Kidney glomerular epithelial cell (primary cell): ENCODE measurements at places on chromosomes 4 and X.
A peak's percentile ranks its signal among the peaks of the same experiment; 100 is the strongest.

DNA sequence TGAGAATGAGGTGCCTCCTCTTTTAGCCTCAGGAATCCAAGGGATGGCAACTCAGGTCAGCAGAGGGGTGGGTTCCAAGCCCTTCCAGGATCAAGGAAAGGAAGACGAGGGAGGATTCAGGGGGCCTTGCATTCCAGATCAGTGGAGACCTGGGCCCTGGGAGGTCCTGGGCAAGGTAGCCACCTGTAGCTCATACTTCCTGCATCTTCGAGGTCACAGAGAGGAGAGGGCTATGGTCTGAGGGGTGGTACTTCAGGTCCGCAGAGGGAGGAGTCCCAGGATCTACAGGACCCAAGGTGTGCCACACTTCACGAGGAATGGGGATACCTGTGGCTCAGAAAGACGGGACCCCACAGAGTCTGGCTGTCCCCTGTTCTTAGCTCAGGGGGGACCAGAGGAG, 9.2 kb downstream of the MAGEA4 start:
- no peak for DNase-seq

DNA sequence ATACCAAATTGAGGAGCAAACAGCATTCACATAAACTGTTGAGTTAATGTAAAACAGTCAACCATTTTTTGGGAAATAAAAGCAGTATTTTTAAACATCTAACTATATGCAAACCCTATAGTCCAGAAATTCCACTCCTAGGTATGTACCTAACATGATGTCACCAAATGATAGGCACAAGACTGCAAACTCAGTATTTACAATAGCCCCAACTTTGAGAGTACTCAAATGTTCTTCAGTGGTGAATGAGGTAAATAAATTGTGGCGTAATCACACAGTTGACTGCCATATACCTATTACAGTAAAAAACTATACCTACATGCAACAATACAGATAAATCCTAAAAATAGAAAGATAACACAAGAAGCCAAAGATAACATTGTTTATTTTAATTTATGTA, 1243.8 kb upstream of the ADGRL3 start:
- DNase-seq = no peak

DNA sequence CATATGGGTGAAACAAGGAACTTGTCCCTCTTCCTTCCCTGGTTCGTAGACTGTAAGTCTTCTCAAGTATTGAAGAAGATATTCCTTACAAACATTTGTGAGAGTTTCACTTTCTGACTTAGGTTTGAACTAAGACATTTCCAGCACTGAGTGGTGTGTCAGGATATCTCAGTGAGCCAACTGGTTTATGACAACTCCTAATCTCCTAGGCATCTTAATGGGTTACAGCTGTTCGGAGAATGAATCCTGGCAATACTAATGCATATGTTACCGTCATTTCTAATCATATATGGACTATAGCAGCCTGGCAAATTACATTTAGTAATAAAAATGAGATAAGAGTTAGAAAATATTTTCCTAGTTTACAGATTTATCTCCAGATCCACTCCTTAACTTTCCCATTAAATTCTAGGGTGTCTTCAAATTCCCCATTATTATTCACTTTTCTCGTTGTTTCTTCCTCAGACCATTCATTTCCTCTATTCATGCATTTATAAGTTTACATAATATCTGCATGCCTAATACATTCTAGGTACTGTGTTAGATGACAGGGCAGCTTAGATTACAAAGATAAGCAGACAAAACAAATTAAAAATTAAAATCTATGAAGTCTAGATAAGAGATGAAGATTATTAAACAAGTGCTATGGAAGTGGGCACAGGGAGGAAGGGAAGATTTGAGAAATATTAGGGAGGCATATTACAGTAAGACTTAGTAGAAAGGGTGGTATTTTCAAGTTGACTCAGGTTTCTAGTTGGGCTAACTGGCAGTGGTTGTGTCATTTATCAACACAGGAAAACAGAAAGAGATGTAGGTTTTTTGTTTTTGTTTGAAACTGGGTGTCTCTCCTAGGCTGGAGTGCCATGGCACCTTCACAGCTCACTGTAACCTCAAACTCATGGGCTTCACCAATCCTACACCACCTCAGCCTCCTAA, 173.9 kb downstream of the WDFY3 start:
- DNase-seq = no peak

GRCh38 chr4:73222466-73223257, 35.9 kb downstream of the ANKRD17 start:
- DNase-seq = peak; percentile 86

DNA sequence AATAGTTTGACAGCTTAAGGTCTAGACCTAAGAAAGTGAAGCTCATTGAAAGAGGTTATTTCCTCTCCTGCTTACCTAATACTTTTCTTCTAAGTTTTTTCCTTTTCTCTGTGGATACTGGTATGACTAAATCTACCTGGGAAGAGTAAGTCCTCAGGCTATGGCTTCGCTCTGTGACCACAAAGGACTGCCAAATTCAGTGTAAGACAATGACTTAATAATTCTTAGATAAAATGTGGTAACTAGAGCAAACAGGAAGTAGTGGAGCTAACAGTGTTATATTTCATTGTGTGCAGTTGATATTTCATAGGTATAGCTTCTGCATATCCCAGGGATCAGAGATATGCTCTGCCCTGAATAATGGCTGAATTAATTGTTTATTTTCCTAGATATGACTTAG, 418.9 kb downstream of the CCSER1 start:
- DNase-seq = peak; percentile 6

GRCh38 chr4:166777760-166778159, 456.5 kb downstream of the SPOCK3 start:
- no peak for DNase-seq

- no peak for DNase-seq
Measured at GRCh38 chr4:8409264-8410065, 31.1 kb downstream of the ACOX3 start.

- no peak for DNase-seq
Measured at GRCh38 chrX:28851871-28852270, 264.6 kb downstream of the IL1RAPL1 start.

DNA sequence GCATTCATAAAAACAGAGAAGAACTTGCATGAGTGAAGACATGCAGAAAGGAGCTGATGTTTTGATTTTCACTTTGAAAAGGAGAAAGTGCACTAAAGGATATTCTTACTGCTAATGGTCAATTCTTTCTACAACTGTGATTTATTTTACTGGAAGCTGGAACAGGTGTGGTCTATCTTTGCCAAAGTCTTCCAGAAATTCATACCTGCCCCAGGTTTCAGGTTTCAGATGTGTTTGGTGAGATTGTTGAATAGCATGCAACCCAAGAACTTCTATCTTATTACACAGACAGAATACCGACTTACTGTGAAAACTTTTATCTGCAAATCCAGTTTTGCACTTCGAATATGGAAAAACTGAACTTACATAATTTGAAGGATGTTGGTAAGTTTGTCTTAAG, 388.3 kb downstream of the PDGFC start:
- DNase-seq = no peak

GRCh38 chrX:40146262-40147125, 48.7 kb upstream of the BCOR start:
- no peak for DNase-seq

DNA sequence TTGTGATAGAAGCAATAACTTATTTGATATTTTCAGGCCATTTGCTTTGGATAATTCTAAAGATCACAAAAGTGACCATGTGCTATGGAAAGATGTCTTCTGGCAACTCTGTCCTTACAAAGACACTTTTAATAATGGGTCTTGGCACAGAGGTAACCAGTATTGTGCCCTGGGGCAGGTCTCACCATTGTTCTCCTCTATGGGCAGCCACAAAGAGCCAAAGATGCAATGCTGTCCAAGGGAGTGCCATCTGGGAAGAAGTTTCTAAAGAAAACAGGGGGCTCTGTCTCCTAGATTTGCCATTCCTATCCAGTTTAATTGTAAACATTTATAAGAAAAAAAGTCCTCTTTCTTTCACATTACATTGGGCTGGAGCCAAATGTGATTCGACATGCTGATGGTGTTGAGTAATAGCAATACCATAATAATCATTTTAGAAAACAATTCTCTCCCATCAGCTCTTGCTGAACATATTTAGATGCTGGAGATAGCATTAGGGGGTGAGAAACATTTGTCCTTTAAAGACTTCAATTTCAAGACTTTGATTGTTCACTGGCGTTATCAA, 179.9 kb downstream of the KIT start:
- no peak for DNase-seq

DNA sequence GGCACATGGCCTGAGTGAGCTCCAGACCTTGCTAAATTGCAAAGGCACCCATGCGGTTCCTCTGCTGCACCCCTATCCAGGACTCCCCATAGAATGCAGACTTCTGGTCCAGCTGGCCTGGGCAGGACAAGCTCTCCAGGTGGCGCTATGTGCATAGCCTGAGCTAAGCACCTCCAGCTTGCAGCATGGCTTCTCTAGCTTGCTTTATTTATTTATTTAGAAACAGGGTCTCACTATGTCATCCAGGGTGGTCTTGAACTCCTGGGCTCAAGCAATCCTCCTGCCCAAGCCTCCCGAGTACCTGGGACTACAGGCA, 5.5 kb upstream of the WFS1 start:
- DNase-seq = peak; percentile 6

- no peak for DNase-seq
Measured at GRCh38 chr4:60313611-60314178, 886.4 kb upstream of the ADGRL3 start.

DNA sequence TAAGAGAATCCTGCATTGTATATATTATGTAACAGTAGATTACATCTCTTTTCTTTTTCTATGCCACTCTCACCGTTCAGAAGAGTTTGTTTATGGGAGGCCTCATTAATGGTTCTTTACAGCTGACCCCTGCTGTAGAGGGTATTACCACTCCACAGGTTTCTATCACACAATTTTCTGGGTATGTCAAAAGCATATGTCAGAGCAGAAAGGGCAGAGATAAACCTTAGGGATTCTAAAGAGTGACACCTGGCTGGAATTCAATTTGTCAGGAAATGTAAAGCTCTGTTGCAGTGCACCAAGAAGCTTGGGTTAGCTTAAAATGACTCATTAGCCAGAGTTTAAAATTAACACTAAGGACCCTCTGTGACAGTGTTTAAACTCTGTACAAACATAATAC, 658.7 kb downstream of the PCDH18 start:
- no peak for DNase-seq

- DNase-seq = no peak
Measured at GRCh38 chrX:120365320-120365719, 3.4 kb downstream of the ATP1B4 start.

GRCh38 chr4:5050520-5051277, 581 bp upstream of the STK32B start:
- DNase-seq = peak; percentile 79

DNA sequence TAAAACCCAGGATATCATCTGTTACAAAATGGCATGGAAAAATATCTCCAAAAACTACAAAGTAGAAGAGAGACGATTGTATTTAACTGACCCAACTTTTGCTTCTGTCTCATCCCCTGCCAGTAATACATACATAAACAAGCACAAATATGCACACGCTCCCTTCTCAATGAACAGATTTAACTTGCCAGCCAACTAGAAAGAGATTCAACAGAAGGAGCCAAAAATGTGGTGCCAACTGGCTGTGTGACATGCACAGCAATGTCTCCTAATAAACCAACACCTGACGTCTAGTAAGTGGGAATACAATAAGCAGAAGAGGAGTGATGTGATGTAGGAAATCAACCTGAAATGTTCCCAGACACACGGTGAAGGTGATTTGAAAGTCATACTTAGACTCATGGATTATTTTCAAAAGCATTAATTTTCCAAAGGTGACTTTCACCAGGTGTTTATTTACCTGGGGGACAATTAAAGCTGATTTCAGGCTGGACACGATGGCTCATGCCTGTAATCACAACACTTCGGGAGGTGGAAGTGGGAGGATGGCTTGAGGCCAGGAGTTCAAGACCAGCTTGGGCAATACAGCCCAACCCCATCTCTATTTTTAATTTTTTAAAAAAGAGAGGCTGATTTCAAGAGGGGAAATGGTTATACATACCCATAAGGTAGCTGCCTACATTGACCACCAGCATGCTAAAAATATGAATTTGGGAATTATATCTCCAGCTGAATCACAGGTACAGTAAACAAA, 33.7 kb downstream of the SH3RF1 start:
- DNase-seq = no peak

DNA sequence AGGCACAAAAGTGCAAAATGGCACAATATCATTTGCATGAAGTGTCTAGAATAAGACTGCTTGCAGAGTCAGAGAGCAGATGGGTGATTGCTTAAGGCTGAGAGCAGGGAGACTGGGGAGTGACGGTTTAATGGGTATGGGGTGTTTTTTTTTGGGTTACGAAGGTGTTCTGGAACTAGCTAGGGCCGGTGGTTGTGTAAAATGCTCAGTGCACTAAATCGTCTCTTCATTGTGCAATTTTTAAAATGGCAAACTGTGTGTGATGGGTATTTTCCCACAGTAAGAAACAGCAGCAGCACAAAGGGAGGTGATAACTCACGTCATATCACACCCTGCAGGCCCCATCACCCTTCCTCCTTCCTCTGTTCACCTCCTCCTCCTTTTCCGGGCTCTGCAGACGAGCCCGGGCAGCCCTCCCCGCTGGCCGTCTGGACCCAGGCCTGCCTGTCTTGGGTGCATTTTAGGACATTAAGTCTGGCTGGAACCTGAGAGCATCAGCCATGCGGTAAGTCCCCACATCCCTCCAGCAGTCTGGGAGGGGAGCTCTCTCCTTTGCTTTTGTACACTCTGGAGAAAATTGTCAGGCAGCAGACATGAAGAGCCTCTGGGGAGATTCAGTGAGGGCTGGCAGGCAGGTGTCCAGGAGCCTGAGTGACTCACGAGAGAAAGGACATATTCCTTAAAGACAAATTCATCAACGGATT, 42.7 kb downstream of the ASMT start:
- DNase-seq = peak; percentile 57

GRCh38 chr4:83074086-83074704, 39.2 kb downstream of the COPS4 start:
- peak; percentile 71 for DNase-seq

DNA sequence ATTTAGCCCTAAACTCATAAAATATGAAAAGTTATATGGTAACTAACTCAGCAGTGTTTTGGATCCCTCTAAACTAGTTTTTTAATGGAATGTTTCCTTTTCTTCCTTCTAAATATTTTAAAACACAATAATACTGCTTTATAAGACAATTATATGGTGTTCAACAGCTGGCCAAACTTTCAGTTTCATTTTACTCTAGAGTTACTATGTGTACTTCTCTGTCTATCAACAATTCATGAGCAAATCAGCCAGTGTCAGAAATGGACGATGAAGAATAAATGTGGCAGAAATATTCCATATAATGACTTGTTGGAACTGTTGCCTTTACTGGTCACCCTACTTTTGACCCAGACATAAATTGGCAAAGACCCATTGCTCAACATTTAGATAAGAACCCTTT, 64.8 kb upstream of the CXXC4 start:
- no peak for DNase-seq

DNA sequence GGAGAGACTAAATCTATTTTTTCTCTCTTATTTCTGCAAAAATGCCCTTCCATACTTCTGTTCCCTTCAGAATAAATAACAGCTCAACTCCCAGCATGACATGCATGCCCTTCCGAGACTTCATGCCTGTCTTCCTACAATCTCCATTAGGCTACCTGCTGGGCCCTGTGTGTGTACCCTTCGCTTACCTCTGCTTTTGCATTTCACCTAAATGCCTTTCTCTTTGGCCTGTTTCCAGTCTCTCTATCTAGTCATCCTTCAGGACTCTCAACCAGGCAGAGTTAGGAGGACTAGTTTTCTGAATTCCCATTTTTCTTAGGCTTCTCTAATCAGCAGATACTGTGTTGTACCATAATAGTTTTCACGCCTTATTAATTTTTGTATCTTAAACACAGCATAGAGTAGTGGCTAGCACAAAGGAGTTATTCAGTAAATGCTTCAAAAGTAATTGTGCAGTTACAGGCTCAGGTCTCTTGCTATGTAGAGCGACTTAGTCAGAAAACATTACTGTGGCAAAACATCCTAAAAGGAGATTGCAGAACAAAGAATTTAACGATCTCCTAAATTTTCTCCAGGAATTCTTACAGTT, 20.5 kb downstream of the SEPTIN11 start:
- peak; percentile 66 for DNase-seq
